Smooth muscle cell of the coronary artery (primary cell): ENCODE measurements at places on chromosomes 5 and 9. TPM values are rescaled to one million over a fixed set of nuclear protein-coding genes. Genes with fewer than 3 reads are reported as not detected.

The MEIKIN gene
- not detected in 2 replicates for total RNA-seq

The SHOC1 gene
- not detected in 2 replicates for total RNA-seq

The DMAC1 gene
- total RNA-seq: 7.7 and 11.7 TPM in 2 replicates

The RFESD gene
- 1.8 and 2.3 TPM in 2 replicates for total RNA-seq

The SFXN1 gene
- total RNA-seq: 127 and 146 TPM in 2 replicates

The CTXN3 gene
- not detected in 2 replicates for total RNA-seq

The C5orf24 gene
- total RNA-seq: 13.8 and 36.5 TPM in 2 replicates

The SPATA31C1 gene
- total RNA-seq: not detected in 2 replicates

The ACOT12 gene
- total RNA-seq: not detected in 2 replicates

The GNA14 gene
- 1.2 and 2.6 TPM in 2 replicates for total RNA-seq

The ENHO gene
- total RNA-seq: 0.12 TPM in 1 of 2 replicates, not detected in the other

The DMRTA1 gene
- 0.12 and 0.30 TPM in 2 replicates for total RNA-seq

The GRM6 gene
- total RNA-seq: not detected in 2 replicates

The MED27 gene
- total RNA-seq: 8.0 and 17.3 TPM in 2 replicates

The WDR38 gene
- not detected in 2 replicates for total RNA-seq
